Activated CD4-positive, alpha-beta T cell treated with anti-CD3 and anti-CD28 coated beads for 4 hours (primary cell): ENCODE measurements at places on chromosomes 4 and X.
A peak's percentile ranks its signal among the peaks of the same experiment; 100 is the strongest.

DNA sequence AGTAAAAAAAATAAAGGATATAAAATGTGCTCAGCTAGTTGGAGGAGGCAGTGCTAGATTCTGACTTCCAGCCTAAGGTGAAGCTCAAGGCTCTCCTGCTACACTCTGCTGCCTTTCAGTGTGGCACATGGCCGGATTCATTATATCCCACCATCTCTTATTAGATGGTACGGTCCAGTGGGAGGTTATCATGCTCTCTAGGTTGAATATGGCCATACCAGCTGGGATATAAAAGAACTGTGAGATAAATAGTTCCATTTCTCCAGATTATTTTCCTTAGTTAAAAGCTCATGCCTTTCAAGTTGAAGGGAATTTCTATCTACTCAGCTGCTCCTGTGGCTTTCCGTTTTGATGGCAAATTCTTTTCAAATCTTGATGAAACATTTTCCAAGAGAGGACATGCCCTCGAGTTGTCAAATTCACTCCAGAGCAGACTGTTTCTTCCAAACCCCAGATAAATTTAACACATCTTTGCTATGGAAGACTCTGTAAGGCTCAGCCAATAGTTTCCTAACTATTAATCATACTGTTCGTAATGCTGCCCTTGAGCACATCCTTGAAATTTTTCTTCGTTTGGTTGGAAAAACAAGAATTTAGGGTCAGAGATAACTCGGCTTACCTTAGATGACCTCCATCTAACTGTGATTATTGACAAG, 2.2 kb upstream of the MGARP start:
- no peak for DNase-seq

- DNase-seq: no peak
Measured at GRCh38 chr4:2733844-2734574, 22.1 kb downstream of the TNIP2 start.

- DNase-seq: no peak
Measured at GRCh38 chrX:84168574-84168973, 19.4 kb downstream of the RPS6KA6 start.

DNA sequence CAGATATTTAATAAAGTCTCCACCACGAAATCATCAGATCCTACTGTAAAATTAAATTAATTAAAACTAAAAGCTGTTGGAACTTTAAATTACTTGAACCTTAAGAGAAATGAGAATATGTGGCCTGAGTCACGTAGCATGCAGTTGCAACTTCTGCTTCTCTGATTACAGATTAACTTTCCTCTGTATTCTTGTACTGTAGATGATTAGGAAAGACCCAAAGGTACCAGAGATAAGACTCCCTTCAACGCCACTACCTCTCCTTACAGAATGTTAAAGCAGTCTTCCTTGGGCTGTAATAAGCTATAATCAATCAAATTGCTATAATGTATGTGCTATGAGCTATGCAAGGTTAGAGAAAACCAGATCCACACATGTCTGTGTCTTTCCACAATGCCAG, 47.9 kb downstream of the FAM13A start:
- no peak for DNase-seq

GRCh38 chr4:55032788-55033187, 92.6 kb downstream of the KDR start:
- no peak for DNase-seq

- no peak for DNase-seq
Measured at GRCh38 chrX:11611965-11612364, 53.8 kb downstream of the ARHGAP6 start.

- no peak for DNase-seq
Measured at GRCh38 chr4:152352622-152353116, 183.2 kb downstream of the FBXW7 start.

GRCh38 chr4:77185686-77186085, 28.7 kb downstream of the CCNG2 start:
- no peak for DNase-seq

- DNase-seq: no peak
Measured at GRCh38 chr4:102543030-102543928, 42.1 kb downstream of the NFKB1 start.

GRCh38 chr4:169963998-169964397, 62.2 kb downstream of the MFAP3L start:
- no peak for DNase-seq

- DNase-seq: no peak
Measured at GRCh38 chrX:154374313-154375155, at the start of gene FLNA. Gene FLNA (minus strand): TSS chrX:154374634. CDS start chrX:154371245, 3,389 bp downstream.

- DNase-seq: no peak
Measured at GRCh38 chr4:145895056-145895455, 43.6 kb downstream of the ZNF827 start.

GRCh38 chr4:159899596-159899995, 796.7 kb downstream of the RAPGEF2 start:
- DNase-seq: no peak

GRCh38 chrX:45852884-45853283, 652.2 kb upstream of the DIPK2B start:
- no peak for DNase-seq

GRCh38 chrX:147917700-147918695, 6.3 kb downstream of the FMR1 start:
- peak; percentile 4 for DNase-seq

GRCh38 chr4:37246891-37247290, 2.3 kb downstream of the NWD2 start:
- no peak for DNase-seq

- no peak for DNase-seq
Measured at GRCh38 chr4:155899891-155900290, 3.6 kb upstream of the TDO2 start.

DNA sequence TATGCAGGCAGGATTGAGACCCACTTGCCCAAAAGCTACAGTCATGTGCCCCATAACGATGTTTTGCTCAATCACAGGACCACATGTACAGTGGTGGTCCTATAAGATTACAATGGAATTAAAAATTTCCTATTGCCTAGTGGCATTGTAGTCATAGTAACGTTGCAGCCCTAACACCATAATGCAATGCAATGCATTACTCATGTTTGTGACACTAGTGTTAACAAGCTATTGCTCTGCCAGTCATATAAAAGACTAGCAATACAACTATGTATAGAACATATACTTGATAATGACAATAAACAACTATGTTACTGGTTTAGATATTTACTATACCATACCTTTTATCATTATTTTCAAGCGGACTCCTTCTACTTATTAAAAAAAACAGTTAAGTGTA, 50.6 kb downstream of the VGLL1 start:
- DNase-seq: no peak

DNA sequence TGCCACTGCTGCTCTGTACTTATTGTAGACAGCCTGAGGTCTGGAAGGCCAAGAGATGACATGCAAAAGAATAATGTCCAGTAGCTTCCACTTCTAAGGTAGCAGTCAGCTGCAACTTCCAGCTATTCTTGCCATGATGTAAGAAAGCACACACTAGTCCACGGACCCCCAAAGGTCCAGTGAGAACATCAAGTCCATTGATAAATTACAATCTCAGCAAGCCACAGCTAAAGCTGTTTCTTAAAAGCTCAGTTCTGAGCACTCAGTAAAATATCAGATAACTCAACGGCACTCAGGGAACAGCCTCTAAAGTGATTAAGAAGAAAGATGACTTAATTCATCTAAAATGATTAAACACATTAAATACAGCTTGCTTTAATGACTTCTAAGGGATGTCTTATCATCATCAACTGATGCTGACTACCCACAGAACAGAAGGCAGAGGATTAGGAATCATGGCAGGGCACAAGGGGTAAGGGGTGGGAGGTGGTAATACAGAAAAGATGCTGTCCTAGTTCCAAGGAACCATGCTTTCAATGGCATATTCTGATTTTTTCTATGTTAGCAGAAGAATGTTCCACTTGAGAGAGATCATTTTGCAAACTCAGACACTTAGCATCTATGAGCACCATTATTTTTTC, 99.1 kb upstream of the CBR4 start:
- DNase-seq: no peak
